ENCODE measurements at places on chromosomes 11 and 22.

DNA sequence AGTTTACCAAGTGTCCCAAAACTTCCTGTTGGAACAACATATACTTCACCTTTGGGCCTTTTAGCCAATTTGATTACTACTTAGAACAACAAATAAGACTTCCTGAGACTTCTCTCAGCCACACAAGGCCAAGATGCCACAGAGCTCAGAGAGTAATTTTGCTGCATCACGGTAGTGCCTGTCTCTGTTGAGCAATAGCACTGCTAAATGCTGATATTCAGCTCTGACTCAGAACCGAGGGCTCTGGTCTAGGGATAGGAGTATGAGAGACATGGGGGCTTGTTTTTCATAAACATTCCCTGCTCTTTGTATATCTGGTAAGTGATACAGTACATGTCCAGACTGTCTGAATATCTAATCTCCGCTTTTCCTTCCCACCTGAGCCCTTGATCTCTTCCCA is 260.4 kb upstream of the ARHGAP20 start:
- DNase-seq, result no peak

DNA sequence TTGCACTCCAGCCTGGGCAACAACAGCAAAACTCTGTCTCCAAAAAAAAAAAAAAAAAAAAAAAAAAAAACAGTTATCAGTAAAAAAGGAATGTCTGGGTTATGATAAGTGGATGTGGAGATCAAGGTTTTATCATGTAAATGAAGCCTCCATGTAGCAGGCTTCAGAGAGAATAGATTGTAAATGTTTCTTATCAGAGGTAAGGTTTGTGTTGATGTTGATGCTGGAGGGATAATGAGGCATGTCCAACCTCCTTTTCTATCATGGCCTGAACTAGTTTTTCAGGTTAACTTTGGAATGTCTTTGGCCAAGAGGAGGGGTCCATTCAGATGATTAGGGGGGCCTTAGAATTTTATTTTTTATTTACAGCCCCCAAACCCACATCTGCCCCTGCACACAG is 35.4 kb upstream of the TREH start:
- no peak for DNase-seq

DNA sequence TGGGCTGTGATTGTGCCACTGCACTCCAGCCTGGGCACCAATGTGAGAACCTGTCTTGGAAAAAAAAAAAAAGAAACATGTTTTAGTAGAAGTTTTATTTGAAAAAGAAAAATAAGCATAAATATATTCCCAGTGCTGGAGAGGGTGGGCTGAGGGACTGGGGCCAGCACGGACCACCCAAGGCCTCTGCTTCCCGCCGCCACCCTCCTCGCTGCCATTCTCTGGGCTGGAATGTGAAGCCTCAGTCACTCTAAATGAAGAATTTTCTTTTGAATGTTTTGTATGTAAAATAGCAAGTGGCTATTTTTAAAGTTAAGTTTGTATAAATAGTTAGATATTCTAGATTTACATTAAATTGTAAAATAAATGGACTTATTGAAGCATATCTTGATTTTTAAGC is 5.1 kb upstream of the TRMU start:
- no peak for DNase-seq

DNA sequence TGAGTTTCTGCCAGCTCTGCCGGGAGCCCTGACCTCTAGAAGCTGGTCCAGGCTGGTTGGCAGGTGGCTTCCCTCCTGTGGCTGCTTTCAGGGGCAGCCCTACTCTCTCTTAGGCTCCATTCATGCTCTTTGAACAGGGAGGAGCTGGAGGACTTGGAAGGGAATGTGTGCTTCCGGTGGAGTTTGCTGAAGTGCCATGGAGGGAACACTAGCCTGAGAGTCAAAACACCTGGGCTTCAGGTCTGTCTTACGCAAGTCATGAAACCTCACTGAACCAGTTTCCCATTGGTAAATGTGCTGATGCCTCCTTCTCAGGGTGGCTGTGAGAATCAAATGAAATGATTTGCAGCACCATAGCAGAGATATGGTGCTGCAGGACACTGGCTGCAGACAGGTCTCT is 224.5 kb downstream of the KIRREL3 start:
- DNase-seq, result no peak

DNA sequence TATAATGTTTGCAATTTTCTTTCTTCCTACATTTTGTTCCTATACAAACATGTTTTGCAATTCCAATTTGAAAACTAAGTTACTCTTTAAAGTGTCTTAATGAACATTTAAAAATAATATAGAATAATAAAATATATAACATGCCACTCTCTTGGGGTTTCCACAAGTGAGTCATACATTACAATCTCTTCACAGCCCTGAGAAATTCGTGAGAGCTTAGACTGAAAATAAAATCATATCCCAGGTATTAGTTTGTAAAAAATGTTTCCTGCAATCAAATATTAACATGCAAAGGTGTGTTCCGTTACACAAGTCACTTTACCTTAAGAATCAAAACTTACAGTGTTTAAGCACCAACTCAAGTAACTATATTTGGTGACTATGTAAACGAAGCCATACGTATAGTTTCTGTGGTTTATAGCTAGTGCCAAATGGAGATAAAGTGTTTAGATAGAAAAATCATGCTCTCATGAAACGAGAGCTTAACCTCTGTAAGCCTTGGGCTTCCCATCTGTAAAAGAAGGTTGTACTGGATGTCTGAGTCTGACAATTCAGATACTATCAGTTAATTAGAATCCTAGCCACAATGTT is 253.6 kb upstream of the ANO3 start:
- DNase-seq, result no peak

DNA sequence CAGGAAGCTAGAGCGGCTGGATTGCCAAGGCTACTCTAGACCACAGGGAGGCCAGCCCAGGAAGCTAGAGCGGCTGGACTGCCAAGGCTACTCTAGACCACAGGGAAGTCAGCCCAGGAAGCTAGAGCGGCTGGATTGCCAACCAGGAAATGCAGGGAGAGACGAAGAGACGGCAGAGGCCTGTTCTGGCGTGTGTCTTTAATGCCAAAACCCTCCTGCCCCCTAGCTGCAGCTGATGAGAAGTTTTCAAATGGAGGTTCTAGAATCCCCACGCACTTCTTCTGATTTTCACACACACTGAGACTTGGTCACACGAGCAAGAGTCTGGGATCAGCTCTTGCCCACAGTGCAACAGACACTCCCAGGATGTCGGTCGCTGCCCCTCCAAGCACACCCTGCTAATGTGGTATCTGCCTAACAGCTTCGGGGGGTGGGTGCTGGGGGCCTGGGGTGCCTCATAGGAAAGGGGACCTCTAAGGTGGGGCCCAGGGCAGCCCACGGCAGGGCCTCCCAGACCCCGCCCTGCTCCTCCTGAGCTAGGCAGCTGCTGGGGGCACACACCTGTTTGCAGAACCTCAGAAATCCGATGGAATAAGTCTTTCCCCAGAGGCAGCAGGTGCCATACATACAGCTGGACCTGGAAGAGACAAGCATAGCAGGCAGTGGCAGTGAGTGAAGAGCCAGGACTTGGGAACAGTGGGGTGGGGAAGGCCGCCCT is 28.5 kb downstream of the MAFF start:
- peak; percentile 26 for DNase-seq

DNA sequence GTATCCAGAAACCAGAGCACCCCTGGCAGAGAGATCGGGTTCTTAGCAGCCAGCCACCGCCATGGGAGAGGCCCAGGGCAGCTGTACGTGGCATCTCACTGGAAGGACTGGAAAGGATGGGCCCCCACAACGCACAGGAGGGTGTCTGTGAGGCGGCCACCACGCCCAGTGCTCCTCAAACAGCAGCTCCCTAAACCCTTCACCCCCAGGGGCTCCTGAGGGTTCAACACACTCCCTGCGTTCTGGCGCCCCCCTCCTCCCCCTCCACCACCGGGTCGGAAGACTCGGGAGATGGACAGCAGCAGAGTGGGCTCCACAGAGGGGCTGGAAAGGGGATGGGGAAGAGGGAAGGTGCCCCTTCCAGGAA is 1.1 kb downstream of the MAPK12 start:
- no peak for DNase-seq

DNA sequence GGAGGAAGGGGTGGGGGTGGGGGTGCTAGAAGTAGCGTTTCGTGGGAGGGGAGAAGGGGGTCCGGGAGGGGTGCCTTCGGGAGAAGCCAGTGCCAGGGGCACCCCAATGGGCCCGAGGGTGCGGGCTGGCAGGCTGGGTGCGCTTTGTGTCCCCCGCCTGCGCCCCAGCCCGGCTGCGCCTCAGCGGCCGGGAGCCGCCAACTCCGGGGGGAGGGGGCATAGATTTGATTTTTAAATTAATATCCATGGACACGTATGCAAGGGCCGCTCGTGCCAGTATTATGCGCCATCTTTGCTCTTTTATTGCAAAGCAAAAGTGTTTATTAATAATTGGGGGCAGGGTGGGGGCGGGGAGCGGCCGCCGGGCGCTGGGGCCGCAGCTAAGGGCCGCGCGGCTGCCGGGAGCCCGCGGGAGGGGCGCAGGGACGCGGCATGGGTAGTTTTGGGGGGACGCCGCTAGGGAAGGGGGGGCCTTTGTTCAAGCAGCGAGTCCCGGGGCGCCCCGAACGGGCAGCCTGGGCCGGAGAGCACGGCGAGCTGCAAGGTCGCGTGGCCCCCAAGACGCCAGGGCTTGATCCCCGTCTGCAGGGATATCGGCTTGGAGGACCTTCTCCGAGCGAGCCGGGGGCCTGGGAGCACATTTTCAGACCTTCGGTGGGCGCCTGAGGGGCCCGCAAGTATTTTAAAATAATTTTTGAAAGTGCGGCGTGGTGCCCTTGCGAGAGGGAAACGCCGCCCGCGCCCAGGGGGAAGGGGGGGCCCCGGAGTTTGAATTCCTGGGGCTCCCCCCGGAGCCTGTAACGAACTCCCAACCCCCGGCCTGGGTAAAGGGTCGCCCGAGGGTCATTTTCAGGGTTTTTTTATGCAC is 959 bp downstream of the CCND1 start:
- no peak for DNase-seq

DNA sequence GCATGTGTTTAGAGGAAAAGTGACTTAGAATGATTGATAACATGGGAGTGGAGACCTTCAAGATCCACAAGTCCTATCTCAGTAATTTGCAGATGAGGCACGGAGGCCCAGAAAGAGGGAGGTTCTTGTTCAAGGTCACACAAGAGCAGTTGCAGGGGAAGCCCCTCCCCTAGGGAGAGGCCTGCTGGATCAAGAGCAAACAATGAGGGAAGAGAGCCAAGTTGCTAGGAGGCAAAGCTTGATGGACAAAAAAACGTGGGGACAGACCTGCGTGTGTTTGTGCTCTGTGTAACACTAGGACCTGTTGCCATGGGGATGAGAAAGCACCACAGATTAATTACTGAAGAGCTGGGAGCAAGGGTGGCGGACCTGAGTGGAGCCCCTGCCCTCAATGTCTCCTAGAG is 6.4 kb upstream of the MFRP start:
- DNase-seq, result peak; percentile 83

- no peak for DNase-seq
These were observed at the start of the genes NLRP14 and ZNF214 for GRCh38 chr11:7020183-7020917. Gene NLRP14, plus strand, starts transcription at chr11:7020479. Its CDS starts 18,108 bp downstream, at chr11:7038587. Gene ZNF214, minus strand, starts transcription at chr11:7020346. Its CDS starts 17,511 bp downstream, at chr11:7002835.

GRCh38 chr11:23574149-23574548 is 713.9 kb upstream of the CCDC179 start:
- no peak for DNase-seq

DNA sequence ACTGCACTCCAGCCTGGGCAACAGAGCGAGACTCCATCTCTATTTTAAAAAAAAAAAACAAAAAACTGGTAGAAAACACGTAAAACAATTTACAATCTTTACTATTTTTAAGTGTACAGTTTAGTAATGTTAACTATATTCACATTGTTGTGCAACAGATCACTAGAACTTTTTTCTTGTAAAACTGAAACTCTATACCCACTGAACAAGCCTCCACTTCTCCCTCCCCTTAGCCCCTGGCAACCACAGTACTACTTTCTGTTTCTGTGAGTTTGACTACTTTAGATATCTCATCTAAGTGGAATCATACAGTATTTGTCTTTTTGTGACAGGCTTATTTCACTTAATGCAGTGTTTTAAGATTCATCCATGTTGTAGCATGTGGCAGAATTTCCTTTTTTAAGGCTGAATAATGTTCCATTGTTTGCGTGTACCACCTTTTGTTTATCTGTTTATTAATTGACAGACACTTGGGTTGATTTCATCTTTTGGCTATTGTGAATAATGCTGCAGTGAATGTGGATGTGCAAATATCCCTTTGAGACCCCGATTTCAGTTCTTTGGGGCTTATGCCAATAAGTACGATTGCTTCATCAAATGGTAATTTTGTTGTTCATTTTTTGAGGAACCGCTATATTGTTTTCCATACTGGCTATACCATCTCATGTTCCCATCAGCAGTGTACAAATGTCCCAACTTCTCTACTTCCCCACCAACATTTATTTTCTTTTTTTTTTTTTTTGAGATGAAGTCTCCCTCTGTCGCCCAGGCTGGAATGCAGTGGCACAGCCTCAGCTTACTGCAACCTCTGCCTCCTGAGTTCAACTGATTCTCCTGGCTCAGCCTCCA is 11.0 kb downstream of the DDB2 start:
- DNase-seq, result no peak

- DNase-seq, result peak; percentile 29
These were observed 468 bp downstream of the PATL1 start for GRCh38 chr11:59668188-59668949.

DNA sequence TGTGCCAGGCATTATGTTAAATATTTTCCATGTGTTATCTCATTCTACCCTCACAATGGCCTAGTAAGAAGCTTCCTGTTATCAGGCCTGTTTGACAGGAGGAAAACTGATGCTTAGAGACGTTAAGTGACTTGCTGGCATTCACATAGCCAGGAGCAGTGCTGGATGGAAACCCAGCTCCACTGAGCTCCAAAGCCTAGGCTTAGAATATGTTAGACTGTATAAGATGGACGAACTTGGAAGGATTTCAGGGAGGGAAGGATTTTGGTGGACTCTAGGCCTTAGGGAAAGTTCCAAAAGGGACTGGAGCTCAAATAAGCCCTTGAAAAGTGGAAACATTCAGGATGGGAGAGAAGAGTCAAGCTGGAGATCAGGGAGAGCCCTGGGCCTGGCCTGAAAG is 2.1 kb downstream of the CD44 start:
- no peak for DNase-seq

DNA sequence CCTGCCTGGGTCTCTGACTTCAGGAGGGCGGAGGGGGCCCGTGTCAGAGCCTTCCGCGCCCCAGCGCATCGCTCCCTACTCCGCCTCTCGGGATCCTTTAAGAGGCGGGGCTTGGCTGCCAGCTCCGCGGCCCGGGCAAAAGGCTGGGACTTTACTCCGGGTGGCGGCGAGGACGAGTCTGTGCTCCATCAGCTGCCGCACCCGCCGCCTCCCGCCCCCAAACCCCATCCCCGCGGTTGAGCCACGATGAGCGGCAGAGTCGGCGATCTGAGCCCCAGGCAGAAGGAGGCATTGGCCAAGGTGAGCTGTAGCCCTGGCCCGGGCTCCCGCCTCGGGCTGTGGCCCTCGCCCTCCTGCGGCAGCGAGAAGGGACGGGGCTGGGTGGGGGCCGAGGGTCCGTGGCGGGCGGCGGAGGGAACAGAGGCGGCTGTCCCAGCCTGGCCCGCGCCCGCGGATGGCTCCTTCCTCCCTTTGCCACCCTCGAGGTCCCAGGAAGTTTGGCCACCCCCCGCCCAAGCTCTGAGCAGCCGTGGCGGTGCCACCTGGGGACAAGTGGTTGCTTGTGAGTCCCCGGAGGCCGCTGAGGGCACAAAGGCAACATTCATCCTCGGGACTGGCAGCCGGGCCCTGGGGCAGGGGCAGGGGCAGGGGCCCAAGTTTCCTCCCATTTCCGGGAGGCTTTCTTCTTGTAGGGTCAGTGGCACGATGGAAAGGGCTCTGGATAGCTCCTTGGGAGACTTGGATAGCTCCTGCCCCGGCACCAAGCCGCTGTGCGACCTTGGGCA is at the start of gene SEC14L2:
Gene SEC14L2, plus strand, starts transcription at position 148 of the 785 bp plus-strand sequence. Its CDS starts 99 bp downstream, at position 247.
- peak; percentile 38 for DNase-seq

All from COR-L47 (cell line).